ENCODE measurements at places on chromosomes 2 and 18.
A peak's percentile ranks its signal among the peaks of the same experiment; 100 is the strongest.

DNA sequence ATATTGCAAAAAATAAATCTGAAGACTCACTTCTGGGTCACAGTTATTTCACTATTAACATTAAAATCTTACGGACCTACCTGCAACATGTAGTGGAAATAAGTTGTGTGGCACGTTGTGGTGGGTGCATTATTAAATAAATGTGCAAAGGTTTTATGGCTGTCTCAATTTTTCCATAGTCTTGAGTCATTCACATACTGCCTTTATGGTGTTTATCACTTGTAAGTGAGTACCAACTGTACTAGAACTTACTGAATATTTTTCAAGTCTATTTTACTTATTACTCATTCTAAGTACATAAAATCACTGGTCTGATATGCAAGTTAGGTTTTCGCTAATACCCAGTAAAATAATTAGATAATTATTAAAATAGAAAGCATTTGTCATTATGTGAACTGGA, 47.6 kb upstream of the SLC30A6 start:
- no peak for DNase-seq

DNA sequence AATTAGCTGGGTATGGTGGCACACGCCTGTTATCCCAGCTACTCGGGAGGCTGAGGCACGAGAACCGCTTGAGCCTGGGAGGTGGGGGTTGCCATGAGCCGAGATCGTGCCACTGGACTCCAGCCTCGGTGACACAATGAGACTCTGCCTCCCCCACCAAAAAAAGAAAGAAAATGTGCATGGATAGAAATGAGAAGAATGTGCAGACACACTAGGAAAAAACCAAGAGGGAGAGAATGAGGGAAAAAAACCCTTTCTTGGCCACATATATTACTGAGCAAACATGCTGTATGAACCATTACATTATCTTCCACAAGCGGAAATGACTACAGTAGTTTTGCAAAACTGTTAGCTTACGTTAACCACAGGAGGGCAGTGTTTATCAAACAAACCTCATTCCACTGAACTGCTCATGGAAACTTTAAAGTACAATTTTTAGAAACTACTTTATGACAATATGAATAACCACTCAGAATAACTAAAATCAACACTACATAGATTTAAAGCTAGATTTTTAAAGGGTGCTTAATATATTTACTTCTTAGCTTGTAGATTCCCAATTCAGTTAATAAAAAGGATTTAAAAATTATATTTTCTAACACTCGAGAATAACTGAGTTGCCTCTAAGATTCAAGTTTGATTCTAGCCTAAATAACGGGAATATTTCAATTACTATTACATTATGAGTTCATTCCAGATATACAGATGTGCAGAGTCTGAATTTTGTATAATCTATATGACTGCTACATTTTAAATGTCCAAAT, 26.4 kb downstream of the ASXL2 start:
- peak; percentile 70 for DNase-seq

DNA sequence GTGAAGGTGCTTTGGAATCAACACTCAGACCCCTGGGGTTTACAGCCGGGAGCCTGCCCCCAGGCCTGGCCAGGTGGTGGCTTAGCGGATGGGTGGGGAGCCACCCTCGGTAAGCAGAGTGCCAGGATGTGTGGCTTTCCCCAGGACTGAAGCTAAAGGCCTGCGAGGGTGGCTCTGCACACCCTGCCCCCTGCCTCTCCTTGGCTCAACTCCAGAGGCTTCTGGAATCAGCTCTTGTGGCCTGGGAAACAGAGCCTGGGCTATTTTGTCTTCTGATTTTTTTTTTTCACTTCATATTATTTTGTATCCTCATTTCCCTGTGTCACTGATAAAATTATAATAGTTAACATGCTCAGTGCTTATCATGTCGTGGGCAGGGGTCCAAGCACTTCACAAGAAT, 79.8 kb downstream of the RHOB start:
- DNase-seq: no peak

DNA sequence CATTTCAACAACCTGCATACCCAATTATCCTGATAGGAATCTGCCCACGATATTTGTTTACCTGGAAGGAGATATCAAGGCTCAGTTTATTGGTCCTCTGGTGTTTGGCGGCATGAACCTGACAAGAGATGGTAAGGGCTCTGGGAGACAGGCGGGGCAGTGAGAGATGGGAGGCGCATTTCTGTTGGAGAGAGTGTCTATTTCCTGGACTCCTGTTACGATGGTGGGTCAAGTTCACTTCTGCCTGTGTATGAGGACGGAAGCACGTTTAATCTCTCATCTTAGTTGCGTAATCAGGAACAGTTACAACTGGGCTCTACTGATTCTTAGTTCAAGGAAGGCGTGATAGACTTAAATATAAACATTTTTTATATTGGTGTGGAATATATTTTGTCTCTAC, 8.9 kb downstream of the PDCL3 start:
- DNase-seq: no peak

DNA sequence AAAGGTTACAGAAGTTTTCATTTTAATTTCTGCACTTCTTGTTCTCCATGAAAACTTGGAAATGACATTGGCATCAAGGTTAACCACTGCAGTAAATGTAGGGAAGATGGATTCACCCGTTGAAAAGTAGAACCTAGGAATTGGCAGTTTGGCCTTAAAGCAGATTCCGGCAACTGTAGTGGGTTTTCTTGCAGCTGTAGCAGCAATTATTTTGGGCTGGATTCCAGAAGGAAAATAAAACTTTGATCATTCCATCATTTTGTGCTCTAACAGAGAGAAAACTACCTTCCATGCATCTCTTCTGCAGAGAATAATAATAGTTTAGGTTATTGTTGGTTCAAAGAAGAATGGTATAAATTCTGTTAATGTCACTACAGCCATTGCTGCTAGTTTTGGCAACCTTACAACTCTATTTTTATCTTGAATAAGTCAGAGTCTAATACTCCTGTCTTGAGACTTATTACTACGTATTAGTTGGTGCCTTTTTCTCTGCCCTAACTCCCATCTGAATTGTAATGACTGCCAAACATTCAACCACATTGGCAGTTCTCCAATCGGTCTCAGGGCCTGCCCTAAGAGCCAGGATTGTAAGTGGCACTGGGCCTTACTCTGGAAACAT, 178.1 kb upstream of the PIEZO2 start:
- no peak for DNase-seq

DNA sequence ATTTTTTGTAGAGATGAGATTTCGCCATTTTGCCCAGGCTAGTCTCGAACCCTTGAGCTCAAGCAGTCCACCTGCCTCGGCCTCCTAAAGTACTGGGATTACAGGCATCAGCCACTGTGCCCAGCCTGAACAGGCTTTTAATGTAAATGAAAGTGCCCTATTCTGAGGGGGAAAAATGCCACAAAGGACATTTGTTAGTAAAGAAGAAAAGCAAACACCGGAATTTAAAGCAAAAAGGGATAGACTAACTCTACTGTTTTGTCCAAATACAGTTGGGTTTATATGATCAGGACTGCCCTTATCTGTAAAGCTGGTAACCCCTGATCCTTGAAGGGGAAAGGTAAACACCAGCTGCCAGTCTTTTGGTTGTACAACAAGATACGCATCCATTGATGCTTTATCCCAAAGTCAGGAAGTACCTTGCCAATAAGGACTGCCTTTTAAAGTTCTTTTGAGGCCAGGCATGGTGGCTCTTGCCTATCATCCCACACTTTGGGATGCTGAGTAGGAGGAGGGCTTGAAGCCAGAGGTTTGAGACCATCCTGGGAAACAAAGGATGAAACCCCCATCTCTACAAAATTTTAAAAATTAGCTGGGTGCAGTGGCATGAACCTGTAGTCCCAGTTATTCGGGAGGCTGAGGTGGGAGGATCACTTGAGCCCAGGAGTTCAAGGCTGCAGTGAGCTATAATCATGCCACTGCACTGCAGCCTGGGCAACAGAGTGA, 13.1 kb downstream of the CLEC4F start:
- DNase-seq: no peak

DNA sequence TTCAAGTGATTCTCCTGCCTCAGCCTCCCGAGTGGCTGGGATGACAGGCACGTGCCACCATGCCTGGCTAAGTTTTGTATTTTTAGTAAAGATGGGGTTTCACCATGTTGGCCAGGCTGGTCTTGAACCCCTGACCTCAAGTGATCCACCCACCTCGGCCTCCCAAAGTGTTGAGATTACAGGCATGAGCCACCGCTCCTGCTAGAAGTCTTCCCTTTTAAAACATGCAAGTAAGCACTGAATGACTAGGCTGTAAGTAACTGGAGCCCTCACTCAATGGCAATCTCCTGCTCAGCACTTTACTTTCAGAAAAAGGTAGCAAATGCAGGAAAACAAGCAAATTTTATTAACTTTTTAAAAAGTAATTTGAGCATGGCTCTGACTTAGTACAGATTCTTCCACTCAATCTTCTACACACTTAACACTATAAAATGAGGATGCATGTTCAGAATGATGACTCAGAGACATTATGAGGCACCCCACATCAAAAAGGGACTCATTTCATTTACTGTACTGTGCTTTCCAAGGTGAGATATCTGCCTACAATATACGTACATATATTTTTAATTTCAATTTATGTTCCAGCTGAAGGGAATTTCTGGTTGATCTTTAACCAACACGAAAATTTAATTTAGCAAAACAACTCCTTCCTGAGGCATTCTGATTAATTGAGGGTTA, 6.6 kb upstream of the NCK2 start:
- DNase-seq: peak; percentile 46

DNA sequence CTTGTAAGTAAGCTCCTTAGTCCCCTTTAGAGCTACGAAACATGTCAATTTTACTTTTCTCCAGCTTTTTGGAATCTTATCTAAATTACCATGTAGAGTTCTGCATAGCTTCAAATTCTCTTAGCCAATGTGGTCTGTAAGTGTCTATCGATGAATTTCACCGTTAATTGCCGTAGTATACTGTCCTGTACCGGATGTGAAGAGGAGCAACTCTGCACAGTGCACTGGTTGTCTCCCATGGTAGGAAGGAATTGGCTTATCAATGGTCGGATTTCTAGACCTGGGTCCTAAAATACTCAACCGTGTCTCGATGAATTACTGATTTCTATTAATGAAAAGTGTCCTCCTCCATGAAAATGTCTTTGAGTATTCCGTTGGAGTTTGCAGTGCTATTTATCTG, 1.9 kb downstream of the NOP58 start:
- no peak for DNase-seq

GRCh38 chr2:232234922-232235615, 143.5 kb upstream of the ALPP start:
- no peak for DNase-seq

GRCh38 chr2:86372641-86373502, 35.4 kb upstream of the REEP1 start:
- peak; percentile 48 for DNase-seq

DNA sequence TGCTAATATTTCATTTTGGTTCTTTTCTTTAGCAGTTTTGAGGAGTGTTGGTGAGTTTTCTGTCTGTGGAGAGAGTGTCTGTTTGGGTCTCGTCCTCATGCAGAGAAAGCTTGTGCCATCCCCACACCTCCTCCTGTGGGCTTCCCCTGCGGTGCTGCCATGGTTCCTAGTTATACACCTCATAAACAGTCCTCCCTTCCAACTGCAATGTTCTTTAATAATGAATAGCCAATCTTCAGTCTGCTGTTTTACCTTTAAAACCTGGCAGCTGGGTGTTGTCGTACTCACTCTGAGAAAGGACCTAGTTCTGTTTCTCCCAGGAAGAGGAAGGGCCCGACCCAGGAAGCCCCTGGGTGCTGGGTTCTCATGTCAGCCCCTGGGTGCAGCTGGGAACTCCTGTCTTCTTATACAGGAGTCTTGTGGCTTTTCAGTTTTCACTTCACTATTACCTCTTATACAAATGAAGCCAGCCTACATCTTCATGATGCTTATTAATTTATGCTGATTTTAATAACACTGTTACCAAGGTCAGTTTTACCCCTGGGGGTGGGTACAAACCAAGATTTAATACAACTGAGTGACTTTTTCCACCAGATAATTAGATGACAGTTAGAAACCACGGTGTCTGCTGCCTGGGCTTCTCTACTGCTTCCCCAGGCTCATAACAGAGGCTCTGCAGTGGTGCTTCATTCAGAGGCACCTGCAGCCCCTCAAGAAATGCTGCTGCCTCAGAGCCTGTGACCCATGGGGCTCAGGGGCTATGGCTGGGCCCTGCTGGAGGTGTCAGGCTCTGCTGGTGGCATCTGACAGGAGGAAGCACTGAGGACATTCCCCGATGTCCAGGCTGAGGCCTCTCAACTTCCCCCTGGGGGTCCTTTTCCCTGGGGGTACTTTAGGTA, 59.1 kb downstream of the COA5 start:
- no peak for DNase-seq

DNA sequence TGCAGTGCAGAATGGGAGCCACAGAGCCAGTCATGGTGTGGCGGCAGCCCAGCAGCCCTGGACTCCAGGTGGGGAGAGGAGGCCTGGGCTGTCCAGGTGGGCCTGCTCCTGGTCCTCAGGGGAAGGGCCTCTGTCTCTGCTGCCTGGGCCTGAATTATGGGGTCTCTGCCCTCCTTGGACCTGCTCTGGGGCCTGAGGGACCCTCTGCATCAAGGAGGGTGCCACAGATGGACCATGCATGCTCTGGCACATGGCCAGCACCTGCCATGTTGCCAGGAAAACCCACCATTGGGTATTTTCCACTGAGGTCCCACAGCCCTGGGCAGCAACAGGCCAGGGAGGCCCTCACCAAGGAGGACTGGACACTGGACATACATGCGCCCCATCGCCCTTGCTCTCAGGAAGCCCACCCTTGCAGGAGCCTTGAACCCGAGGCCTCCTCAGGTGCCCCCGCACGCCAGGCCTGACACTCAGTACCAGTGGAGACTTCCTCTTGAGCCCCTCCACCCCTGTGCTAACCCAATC, 107.1 kb downstream of the NDUFA10 start:
- DNase-seq: no peak

DNA sequence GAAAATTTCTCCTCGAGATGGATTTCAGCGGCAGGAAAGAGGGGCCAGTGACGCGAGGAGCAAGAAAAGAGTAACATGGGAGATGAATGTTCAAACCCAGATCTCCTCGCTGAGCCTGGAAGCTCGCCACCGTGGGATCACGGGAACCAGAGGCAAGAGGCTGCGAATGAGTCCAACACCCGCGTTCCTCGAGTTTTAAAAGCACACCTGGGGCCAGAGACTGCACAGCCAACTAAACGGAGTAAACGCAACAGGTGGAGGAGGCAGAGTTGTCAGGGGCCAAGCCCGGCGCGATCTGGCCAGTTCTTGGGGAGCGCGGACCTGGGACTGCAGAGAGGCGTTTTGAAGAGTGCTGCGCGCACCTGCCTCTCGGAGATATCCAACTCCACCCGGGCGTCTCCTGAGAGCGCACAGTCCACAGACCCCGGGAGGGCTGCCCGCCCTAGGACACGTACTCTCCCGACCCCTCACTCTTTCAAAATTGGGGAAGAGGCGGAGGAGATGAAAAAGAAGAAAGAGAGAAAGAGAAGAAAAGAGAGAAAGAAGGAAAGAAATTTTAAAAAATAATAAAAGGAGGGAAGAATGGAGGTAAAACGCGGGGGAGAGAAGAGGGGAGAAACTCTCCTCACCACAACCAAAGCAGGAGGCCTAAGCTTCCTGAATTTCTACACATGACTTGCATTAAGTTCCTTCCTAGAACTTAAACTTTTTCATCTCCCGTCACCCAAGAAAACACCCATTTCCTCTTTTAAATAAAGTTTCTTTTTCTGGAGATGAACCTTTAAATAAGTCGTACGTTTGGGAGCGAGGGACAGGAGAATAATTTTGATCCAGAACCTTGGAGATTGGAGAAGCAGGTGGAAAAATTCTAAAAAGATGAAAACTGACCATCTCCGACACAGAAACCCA, 5.3 kb upstream of the PAX3 start:
- no peak for DNase-seq

- peak; percentile 94 for DNase-seq
Measured at GRCh38 chr2:17540093-17540812, at the start of gene VSNL1. VSNL1 (plus strand) TSS chr2:17540696; CDS start chr2:17592075, 51,379 bp downstream.

Measured in mammary epithelial cell (primary cell).